Hypothalamus (tissue), 51 donors: ENCODE measurements at places on chromosomes 12 and 14.
A peak's percentile ranks its signal among the peaks of the same experiment; 100 is the strongest.

GRCh38 chr14:72758993-72759392, 134.9 kb downstream of the DPF3 start:
- no peak for DNase-seq

- no peak for DNase-seq
These were observed 339.5 kb downstream of the PAWR start for GRCh38 chr12:79351251-79351650.

DNA sequence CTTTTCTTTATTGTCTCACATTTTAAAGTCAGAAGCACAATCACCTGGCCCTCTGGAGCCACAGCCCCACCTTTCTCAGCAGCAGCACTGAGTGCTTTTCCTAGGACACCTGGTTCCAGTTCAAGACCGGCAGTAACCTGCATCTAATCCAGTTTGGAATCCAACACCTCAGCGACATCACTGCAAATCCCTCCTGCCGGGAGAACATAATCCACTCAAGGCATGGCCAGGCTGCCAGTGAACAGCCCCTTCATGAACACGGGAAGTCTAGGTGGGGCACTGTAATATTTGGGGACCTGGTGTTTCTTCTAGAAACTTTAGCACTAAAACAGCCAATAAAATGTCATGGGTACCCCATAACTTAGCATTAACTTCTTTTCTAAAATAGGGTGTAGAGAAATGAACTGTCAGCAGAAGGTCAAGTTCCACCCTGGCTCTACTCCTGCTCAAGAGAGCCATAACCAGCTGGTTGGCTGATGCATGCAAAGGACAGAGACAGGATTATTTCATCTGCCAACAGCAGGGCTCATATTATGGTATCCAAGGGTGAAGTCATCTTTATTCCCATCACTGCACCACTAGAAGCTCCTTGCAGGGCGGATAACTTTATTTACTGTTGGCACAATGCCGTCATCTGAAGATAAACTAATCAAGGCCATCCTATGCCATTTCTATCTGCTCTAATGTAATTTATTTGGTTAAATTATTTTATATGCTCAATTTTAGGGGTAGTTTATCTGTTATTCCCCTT, 76.7 kb downstream of the TTC7B start:
- no peak for DNase-seq

GRCh38 chr14:102781063-102781462, 3.8 kb downstream of the TRAF3 start:
- DNase-seq = no peak

- DNase-seq = no peak
These were observed 71.6 kb downstream of the SPRING1 start for GRCh38 chr12:116666305-116666673.

DNA sequence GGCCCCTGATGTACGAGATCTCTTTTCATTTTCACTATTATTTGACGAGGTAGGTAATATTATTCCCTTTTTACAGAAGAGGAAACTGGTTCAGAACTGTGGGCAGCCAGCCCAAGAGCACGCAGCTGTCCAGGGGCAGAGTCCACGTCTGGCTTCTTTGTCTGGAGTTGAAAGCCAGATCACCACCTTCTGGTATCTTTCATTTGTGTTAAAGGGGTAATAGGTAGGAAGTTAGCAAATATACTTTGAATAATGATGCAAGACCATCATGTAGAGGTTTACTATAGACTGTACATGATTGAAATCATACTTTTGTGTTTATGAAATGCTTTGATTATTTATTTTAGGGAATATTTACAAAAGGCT, 144.1 kb upstream of the AMIGO2 start:
- no peak for DNase-seq

DNA sequence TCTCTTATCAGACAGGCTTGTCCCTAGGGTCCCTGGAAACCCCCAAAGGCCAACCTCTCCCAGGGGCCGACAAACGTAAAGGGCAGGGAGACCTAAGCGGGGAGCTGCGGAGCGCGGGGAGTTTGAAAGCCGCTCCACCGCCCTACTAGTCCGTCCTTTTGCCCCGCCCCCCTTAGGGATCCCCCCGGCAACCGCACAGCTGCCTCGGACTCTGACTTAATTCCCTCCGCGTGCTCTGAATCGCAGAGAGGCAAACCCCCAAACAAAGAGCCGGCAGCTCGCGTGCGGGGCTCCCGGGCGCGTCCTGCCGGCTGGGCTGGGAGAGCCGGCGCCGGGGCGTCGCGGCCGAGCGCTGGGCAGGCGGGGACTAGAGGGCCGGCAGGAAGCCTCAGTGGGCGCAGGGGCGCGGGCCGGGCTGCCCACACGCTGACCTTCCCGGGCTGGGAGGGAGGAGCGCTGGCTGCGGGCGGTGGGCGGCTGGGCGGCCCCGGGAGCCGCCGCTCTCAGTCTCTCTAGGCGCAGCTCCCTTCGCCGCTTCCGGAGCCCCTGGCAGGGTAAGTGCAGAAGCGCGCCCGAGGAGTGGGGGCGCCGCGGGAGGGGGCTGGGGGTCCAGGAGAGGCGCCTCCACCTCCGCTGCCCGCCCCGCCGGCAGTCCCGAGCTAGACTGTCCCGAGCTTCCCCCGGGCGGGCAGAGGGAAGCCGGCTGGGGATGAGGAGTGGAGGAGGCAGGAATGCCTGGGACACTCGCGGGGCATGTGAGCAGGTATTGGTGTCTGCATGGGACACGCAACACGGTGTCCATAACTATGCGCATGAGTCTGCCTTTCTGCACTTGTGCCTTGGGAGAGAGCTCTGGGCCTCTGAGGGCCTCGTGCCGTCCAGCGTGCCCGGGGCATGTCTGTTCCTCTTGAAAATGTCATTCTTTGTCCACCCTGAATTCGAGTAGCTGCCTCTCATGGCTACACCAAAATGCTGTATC, at the start of gene TSPAN11:
TSPAN11 (plus strand) TSS at position 506 of the 979 bp plus-strand sequence. CDS start 27,244 bp downstream, outside the sequence.
- DNase-seq = no peak

DNA sequence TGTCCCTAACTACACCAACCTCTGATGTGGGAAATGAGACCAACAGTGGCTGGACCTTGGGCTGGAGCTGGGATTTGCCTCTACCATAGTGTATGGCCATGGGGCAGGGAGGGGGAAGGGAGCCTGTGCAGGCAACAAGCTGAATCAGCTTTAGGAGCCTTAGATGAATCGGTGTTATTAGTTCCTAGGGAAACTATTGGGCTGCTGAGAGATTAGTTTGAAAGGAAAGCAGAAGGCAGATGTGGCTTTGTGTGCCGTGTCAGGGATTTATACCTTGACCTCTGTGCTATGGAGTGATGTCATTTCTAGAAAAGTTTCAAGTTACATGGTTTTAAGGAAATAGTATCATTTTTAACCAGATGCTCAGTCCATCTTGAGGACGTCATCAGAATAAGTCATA, 19.5 kb upstream of the GAS2L3 start:
- no peak for DNase-seq

DNA sequence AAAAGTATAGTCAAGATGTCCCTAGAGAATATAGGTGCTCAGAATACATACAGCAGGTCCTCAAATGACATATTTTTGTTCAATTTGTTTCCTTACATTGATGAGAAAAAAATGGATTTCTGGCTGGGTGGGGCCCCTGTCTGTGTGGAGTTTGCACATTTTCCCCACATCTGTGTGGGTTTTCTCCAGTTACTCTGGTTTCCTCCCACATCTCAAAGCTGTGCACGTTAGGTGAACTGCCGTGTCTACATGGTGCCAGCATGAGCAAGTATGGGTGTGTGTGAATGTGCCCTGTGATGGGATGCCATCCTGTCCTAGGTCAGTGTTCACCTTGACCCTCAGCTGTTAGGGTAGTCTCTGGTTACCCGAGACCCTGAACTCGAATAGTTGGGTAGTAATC, 289.1 kb downstream of the GRIN2B start:
- DNase-seq = no peak

DNA sequence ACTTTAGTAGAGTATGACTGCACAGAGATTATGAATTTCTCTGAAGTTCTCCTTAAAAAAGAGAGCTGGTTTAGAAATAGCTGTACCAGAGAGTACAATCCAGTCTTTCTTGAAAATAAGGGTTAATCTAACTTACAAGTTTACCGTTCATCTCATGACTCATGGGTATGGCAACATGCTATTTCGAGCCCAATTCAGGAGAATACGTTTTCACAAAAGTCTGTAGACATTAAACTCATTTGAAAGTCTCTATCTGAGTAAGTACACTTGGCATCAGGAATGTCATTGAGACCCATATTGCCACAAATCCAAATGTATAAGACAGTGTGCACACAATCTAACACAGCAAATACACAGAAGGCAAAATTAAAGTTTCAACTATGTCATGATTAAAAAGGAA, 160.5 kb downstream of the PIK3C2G start:
- no peak for DNase-seq

DNA sequence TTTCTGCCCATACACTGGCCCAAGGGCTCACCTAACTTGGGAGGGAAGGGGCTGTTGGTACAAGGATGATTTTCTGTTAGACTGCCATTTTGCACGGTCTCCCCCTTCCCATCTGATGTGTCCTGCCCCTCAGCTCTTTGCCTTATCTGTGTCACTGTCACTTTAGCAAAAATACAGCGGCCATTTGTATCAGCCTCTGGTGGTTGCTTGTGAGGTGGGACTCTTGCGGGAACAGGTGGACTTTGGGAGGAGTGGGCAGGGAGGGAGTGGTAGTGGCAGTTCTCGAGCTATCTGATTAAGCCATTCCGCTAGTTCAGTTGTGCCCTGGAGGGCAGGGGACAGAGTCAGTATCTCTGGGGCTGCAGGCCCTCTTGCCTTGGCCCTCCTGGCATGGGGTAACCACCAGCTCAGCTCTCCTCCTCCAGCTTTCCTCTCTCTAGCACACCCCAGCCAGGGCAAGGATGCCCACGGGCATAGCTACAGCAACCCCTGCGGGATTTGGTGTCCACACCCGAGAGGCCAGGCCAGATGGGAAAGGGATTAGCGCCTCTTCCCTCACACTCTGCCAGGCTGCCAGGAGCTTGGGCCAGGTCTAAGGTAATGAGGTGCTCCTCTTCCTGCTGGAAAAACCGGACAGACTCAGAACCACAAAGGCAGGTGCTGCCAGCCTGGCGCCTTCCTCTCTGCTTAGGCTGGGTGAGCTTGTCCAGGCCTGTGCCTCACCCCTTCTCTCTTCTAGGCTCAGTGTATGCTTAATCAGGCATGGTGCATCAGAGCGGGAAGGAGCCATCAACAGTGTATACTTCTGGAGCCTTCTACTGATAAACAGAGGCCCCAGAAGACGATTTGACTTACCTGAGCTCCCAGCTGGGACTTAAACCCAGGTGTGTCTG, 8.7 kb downstream of the SLC48A1 start:
- DNase-seq = no peak

DNA sequence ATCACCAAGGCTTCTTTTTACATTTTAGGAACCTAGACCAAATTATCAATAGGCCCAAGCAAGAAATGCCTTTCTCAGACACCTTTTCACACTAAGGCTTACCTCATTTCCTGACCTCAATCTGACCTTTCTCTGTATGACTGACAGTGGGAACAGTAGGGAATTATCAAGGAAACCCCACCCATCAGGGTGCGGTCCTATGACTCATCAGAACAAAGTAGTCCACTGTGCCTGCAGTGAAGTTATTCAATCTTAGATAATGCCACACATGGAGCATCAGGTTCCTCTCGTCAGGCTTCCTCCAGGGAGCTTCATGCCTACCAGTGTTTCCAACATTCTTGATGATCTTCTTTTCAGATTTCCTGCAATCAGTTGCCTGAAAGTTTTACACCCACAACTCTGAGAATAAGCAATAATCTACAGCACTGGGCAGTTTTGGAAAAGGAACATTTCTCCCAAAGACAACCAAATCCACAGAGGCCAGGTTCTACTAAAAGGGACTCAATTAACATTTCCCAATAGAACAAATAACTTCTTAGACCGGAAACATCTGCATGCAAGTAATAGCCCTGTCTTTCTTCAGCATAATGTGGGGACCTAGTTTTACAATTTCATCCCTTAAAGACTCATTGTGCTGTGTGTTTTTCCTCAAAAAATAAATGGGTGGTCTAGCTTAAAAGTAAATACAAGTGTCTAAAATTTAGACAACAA, 35.9 kb upstream of the TMTC2 start:
- DNase-seq = no peak

DNA sequence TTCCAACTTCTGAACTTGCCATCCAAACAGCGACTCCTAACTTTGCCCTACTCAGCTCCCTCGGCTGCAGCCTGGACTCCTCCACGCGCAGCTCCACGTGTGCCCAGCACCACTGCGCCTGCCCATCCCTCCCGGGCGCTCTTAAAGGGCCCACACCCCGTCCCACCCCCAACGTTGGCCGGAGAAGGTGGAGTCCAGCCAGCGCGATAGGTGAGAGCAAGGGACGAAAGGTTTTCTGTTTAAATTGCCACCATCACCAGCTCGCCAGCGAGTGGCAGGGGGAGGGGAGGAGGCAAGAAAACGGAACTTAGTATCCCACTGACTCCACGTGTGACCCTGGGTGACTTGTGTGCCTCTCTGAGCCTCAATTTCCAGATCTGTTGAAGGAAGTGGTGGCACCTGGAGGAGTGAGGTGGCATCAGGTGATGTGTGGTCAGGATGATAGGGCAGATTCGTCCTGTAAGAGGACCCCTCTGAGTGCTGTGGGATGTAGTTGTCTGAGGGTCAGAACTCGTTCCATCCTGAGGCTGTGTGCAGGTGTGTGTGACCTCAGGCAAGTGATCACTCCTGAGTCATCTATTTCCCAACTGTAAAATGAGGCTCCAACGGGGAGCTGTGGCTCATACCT, 59.7 kb downstream of the TRPV4 start:
- DNase-seq = peak; percentile 56

- DNase-seq = no peak
These were observed 27.6 kb upstream of the HIP1R start for GRCh38 chr12:122807651-122808050.

GRCh38 chr14:93971635-93972027, 4.7 kb downstream of the ASB2 start:
- DNase-seq = no peak

GRCh38 chr12:2797721-2798418, 3.1 kb downstream of the FKBP4 start:
- no peak for DNase-seq

DNA sequence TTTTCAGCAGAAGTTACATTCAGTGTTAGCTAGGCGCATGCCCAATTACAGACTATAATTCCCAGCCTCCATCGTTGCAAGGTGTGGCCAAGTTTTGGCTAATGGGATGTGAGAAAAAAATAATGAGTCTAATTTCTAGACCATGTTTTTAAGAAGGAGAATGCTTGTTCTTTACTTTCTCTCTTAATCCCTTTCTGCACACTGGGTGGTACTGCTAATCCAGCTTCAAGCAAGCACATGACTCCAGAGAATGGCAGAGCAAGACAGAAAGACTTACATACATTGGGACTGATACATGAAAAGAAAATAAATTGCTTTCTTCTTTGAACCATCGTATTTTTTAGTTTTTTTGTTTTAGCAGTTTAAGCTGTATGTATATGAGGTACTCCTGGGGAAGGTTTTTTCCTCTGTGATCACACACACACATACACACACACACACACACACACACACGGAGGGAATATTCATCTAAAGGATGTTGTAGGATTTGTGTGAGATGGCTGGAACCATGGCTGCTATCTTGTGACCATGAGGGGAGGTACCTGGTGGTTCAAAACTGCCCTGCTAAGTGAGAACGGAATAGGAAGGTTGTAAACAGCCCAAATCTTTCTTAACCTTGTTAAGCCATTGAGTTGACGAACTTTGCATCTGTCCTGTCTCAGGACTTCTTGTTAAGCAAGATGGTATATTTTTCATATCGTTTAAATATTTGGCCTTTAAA, 34.3 kb upstream of the LTA4H start:
- no peak for DNase-seq
